ENCODE measurements at places on chromosomes 4 and X.
A peak's percentile ranks its signal among the peaks of the same experiment; 100 is the strongest.

DNA sequence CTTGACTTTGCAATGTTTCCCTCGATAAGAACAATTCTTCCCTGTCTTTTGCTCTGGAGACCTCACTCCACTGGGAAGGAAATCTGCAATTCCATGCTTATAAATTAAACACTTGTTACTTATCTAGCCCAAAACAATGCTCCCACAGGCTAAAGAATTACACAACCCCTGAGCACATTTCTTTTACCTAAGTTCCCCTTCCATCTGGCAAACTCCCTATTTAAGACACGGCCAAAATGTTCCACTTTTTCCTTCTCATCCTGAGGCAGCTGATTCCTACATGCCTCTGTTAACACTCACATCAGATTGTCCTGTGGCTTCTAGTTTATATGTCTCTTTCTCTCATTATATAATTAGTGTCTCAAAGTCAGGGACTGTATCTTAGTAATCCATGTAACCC is 211.7 kb downstream of the COX18 start:
- DNase-seq: no peak

DNA sequence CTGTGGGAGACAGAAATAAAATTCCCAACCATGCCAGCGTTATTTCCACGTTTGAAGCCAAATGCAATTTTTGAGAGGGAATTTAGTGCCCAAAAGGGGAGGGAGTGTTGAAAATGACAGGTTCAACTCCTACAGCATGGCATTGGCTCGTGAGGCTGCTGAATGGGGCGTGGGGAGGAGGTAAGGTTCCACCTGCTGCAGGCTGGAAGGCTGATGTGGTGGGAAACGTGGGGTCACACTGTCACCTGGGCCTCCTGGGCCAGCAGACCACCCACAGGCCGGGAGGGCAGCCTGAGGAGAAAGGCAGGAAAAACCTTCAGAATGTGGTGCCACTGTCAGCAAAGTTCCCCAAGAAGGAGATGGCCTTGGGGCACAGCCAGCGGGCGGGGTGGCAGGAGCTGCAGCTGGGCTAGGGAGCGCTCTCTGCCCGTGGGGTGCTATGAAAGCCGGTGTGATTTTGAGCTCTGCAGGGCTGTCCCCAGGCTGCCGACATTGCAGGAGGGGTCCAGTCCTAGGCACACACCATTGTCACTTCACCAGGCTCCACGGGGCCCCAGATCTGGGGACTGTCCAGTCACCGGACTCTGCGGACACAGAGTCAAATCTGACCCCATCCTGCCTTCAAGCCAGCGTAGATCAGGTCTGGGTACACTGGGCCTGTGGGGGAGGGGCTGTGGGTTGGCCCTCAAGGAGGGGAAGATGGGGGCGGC is 19.6 kb downstream of the MSANTD1 start:
- peak; percentile 36 for DNase-seq

DNA sequence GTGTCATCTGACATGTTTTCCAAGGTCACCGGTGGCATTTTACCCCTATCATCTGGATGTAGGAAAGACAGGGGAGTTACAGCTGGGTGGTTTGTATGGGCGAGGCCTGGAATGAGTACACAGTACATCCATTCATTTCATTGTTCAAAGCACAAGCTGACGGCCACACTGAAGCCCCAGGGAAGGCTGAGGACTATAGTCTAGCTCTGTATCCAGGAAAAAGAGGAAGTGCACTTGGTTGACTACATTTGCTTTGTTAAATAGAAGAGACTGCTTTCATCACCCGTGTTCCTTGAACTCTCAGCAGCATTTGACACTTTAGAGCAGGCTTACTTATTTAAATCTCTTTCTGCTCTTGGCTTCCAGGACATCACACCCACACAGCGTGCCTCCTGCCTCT is 1041.0 kb upstream of the TENM3 start:
- DNase-seq: no peak

DNA sequence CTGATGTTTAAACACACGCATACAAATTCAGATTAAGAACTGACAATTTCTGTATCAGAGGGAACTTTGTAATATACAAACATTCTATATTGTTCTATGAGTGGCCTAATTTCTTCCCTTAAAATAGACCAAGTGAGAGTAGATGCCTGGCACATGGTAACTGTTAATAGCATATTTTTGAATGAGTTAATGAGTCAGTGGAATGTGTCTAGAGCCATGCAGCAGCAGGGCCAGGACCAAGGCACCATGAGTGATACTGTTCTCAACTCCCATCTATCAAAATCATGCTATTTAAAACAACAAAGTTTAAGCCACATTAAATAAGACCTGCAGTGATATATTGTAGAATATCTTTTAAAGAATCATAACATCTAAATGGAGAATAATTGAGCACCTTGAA is 98.3 kb downstream of the ARHGAP24 start:
- DNase-seq: no peak

DNA sequence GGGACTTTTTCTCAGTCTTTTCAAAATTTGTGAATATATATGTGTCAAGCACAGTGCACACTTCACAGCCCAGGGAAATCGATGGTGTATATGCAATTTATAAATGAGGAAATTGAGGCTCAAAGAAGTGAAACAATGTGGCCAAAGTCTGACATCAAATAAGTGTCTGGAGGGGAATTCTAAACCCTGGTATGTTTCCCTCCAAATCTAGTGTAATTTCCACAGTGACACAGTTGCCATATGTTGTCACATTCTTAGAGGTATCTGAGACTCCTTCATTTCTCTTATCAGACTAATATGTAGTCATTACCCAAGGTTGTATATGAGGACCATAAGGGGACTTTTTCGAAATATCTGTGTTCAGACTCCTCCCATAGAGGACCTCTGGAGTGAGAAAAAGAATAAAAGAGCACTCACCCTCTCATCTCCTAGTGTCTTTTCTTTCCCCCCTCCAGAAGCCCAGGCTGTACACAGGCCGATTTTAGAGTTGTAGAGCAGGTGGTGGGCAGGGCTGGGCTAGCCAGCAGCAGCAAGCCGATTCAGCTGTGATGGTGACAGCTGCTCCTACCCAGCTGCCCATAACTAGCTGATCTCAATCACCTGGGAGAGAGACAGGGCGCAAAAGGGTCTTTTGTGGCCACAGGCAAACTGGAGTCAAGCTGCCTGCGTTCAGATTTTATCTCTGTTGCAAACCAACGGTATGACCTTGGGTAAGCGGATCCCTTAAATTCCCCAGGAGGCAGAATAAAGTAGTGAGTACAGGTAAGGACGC is 55.1 kb downstream of the CLCN5 start:
- no peak for DNase-seq

- DNase-seq: no peak
Observed at GRCh38 chr4:13378973-13379759, 105.0 kb downstream of the RAB28 start.

GRCh38 chr4:186068581-186069348 is at the start of gene TLR3:
TSS of gene TLR3 (plus strand) at chr4:186069156. CDS start at chr4:186076620, 7,464 bp downstream.
- DNase-seq: no peak

- no peak for DNase-seq
Observed at GRCh38 chrX:22963196-22963595, 36.6 kb upstream of the DDX53 start.

GRCh38 chrX:118536687-118537461 is 41.3 kb downstream of the DOCK11 start:
- no peak for DNase-seq

DNA sequence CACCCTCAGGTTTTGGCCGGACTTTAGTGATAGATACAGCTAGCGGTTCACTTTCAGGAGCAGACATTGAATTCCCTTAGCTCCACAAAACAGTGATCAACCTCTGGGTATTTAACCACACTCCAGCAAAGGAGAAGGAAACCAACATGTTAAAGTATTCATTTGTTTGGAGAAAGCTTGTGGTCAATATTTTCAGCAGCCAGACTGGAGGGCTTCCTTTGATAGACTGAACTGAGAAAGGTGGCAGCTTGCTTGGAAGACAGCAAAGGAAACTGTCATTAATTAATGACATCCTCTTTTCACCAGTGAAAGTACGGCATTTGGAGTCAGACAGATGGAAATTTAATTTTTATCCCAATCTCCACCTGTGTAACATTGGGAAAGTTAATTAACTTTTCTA is 289.1 kb upstream of the CLNK start:
- DNase-seq: no peak

DNA sequence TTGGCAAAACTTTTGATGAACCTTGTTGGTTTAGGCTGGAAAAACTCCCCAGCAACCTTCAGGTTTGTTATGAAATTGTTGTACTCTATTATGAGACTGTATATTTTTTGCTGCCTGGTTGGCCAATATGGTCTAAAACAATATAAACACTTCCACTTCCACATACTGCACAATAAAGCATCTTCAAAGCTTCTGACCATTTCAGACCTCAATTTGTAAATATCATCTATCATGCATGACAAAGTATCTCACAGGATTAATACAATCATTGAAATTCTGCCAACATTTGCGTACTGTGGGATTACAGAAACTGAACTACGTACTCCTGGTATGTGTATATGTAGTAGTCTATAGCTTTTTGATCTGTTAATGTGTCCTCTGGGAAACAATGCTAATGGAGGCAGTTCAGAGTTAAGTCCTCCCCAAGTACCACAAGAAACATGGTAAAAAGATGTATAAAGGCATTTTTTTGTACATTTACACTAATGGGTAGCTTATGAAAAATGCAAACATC is 40.4 kb downstream of the GPC4 start:
- no peak for DNase-seq

GRCh38 chr4:76663824-76664223 is 228.8 kb downstream of the SHROOM3 start:
- no peak for DNase-seq

DNA sequence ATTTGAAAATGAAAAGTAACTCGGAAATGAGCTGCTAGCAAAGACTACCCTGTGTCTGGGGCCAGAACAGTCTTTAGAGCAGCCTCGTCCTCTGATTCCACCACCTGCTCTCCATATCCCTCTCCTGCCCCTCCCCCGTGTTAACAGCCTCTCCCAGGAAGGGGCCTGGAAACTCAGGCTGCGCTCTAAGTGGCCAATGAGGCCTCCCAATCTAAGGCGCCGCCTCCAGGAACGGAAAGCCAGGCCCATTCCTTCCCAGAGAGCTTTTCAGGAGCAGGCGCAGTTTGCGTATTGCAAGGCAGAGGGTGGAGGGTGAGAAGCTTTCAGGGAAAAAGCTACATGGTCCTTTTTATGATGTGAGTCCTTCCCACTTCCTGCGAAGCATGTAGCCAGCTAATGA is 31.2 kb downstream of the RS1 start:
- peak; percentile 46 for DNase-seq

DNA sequence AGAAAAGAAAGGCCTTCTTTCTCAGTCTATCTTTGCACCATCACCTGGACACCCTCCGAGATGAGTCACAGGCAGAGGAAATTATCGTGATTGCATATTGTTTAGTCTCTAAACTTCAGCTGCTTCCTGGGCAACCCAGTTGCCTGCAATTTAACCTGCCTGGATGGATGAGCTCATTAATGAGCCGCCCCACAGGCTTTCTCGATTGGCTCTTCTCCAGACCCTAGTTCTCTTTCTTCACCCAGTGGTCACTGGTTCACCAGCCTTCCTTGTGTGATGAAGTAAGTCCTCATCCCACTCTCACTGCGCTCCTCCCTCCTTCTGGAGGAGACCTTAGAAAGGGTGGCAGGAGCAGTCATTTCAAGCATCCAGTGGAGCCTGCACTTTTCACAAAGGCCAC is 94.4 kb downstream of the SOWAHB start:
- DNase-seq: no peak

- DNase-seq: peak; percentile 60
Observed at GRCh38 chr4:41538017-41538733, at the start of gene LIMCH1. TSS of gene LIMCH1 (plus strand) at chr4:41538157. CDS start at chr4:41605996, 67,839 bp downstream.

GRCh38 chr4:8773124-8773931 is 98.3 kb downstream of the HMX1 start:
- peak; percentile 29 for DNase-seq

DNA sequence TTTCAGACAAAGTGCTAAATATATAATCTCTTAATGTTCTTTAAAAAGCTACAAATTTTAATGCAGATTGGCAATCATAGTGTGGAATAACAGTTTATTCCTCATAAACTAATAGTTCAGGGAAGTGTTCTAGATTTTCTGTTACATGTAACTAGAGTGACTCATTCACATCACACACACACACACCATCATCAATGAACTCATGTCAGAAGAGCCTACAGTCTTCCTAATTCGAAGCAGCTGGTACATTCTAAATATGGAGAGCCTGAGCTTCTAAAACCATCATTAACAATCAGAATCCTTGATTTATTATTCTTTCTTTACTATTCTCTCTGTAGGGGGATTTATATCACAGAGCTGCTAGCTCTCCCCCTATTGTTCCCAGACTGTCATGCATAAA is 49.6 kb downstream of the DKK2 start:
- no peak for DNase-seq

DNA sequence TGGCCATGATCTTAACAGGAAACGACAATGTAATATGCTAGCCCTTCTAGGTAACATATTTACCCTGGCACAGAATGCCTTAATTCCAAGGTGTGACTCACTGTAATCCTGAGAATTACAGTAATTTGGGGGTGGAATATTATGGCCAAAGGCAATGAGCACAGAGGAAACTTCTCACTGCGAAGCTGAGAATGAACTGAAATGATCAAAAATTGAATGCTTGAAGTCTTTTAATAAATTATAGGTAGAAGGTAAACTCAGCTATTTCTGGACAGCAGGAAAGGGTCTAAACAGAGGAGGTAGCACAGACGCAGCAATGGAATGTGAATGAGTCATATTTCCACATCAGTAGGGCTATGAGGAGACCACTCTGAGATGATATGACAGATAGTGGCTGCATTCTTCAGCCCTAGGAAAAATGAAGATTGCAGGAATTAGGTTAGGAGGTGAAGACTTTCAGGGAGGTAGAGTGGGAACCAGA is 312.6 kb downstream of the PACRGL start:
- DNase-seq: no peak

DNA sequence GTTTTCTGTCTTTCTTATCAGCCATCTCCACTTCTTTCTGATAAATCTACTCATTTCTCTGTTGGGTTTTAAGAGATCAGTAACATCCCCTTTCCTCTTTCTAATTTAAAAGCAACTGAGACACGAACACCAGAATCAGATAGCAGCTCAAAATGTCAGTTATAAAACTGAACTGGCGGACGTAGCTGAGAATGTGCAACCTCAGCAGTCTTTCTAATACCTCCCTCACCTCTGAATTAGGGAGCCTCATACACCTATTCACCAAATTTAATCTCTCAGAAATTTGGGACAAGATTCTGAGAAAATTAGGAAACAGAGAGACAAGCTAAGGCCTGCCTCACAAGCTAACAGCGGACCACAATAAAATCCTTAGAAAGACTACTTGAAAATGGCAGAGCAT is 52.0 kb upstream of the ACSL4 start:
- DNase-seq: no peak

Measured in right forelimb (tissue), 1 donor.